Bronchial epithelial cell (primary cell): ENCODE measurements at places on chromosomes 3 and 15.
A peak's percentile ranks its signal among the peaks of the same experiment; 100 is the strongest.

- DNase-seq: no peak
Measured at GRCh38 chr3:34008836-34009809, 210.7 kb downstream of the PDCD6IP start.

DNA sequence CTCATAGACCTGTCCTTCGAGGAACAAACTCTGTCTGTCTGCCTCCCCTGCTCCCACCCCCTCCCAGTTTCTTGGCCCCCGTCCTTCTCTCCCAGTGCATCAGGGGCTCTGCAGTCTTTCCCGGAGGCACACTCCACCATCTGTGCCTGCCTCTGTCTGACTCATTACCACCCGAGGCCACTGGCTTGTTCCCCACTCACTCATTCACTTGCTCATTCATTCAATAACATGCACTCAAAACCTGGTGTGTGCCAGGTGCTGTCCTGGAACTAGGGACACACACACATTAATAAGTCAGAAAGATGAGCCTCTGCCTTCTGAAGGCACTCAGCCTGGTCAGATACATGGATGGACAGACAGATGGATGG lies 12.4 kb downstream of the AMIGO3 start:
- DNase-seq: peak; percentile 26

- DNase-seq: no peak
Measured at GRCh38 chr3:111937871-111938270, 41.0 kb upstream of the ABHD10 start.

DNA sequence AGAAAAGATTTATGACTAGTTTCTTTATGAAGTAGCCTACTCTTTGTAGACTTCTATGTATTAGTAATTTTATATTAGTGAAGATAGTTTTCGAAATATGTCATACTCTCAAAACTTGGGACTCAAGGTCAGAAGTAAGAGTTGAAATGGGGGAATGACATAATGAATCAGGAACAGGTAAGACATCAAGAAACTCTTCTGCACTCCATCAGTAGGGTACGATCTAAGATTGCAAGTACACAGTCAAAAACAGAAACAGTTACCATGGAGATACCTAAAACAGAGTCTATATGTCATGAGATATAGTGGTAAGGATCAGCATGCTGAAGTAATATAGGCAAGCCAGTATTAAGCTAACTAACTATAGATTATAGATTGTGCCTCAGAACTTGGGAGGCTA lies 187.0 kb upstream of the MLF1 start:
- no peak for DNase-seq

- no peak for DNase-seq
Measured at GRCh38 chr15:73364070-73364469, 4.7 kb downstream of the HCN4 start.

DNA sequence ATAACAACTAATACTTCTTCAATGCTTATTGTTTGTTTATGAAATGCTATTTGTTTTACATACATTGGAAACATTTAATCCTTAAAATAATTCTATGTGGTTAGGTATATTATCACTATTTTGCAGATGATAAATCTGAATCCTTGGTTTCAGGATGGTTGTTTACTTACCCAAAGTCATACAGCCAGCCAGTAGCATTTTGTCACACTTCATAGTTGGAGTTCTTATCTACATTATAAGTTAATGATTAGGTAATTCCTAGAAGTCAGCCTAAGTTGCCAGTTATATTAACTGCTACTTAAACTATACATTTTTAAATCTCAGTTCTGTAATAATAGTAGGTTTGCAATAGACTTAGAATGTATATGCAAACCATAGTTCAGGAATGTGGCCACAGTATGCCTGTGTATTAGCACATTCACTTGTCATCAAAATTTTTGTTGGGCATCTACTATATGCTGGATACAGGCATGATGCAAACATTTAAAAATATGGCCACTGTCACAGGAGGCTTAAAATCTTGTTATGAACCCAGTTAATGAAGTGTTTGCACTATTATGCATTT lies 187.9 kb downstream of the UBE2E2 start:
- no peak for DNase-seq

DNA sequence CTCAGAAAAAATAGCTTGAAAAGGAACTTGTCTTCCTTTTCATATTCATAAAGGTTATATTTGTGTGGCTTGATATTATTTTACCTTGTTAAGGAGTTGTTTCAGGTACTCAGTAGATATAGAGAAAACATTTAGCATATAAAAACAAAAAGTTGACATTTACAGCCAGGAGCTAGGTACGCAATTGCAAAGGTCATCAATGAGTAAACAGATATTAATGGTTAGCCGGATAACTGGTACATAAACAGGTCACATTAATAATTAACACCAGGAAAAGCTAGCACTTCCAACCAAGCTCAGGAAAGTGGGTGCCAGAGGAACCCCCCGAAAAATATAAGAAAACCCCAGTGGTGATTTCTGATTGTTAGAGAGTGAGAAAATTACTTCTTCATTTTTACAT lies 146.6 kb upstream of the NR2F2 start:
- no peak for DNase-seq

DNA sequence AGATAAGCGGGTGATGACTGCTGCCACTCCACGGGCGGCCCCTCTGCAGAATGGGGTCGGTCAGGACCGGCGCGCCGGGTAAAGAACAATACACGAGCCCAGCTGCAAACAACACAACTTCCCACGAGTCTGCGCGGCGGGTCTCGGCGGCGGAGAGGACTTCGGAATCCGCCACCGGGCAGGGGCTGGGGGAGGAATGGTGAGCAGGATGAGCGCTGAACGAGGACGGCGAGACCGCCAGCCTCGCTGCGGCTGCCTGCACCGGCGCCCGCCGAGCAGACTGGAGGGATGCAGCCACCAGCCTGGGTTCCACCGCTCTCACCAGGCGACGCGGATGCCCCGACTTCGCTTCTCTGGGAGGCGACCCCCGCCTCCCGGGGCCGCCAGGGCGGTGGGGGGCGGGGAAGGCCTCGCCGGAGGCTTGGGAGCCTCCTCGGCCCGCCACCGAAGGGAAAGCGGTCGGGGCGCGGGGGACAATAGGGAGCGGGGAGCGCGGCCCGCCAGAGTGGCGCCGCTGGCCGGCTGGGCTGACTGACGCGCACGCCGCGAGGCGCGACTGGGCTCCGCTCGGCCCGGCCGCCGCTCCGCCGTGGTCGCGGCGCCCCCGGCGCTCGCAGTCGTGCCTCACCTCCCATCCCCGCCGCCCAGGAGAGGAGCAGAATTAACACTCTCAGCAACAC lies 515 bp downstream of the ADAM10 start:
- no peak for DNase-seq

DNA sequence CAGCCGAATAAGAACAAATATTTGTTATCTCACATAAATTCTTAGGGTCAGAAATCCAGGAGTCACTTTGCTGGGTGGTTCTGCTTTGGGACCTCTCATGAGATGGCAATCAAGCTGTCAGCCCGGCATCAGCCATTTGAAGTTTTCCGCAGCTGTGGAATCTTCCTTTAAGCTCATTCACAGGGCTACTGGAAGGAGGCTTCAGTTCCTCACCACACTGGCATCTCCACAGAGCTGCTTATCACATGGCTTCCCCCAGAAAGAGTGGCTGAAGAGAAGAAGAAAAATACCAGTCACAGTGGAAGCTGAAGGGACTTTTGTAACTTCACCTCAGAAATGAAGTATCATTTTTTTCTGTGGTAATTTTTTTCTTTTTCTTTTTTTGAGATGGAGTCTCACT lies 267.7 kb downstream of the CHL1 start:
- no peak for DNase-seq

- DNase-seq: peak; percentile 52
Measured at GRCh38 chr15:64693134-64693533, 82.3 kb downstream of the RBPMS2 start.

- DNase-seq: peak; percentile 90
Measured at GRCh38 chr15:40493089-40493840, 22.5 kb downstream of the CHST14 start.

- no peak for DNase-seq
Measured at GRCh38 chr15:47431501-47431900, 285.8 kb upstream of the SEMA6D start.

DNA sequence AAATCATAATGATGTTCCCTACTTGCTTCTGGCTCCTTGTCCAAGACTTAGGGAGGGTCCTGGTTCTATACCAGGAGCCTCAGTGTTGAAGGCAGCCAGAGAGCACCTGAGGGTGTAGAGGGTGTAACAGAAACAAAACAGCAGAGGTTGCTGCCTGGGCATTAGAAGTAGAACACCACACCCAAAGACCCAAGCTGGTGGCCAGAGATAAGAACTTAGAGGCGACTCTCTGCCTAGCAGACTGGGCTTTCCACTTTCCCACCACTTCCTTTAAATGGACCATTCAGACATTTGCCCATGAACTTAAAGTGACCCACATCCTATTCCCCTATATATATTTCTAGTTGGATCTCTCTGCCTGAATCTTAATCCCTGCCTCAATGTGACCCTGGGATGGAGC lies 189.8 kb downstream of the KLF13 start:
- DNase-seq: no peak

DNA sequence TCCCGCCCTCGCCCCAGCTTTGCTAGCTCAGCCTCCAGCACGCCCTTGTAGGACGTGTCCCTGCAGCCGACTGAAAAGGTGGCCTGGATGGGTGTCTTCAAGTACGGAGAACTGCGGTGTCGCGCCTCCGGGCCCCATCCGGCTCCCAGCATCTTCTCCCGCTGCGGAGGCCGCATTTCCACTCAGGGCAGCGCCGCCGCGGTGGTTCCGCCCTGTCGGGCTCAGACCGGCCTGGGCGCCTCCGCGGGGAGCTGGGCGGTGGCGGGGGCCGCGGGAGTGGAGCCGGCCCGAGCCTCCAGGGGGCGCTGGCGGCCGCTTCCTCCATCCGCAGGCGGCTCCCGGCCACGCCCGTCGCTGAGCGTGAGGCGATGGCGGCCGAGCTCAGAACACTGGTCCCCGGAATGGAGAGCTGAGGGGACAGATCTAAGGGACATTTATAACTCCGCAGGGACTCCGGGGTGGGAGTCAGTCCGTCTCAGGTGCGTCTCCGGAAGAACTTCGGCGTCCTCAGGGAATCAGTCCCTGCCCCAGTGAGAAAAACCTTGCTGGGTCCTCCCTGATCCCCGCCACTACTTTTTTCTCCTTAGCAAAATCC lies 13.6 kb upstream of the SMCO1 start:
- DNase-seq: peak; percentile 21

DNA sequence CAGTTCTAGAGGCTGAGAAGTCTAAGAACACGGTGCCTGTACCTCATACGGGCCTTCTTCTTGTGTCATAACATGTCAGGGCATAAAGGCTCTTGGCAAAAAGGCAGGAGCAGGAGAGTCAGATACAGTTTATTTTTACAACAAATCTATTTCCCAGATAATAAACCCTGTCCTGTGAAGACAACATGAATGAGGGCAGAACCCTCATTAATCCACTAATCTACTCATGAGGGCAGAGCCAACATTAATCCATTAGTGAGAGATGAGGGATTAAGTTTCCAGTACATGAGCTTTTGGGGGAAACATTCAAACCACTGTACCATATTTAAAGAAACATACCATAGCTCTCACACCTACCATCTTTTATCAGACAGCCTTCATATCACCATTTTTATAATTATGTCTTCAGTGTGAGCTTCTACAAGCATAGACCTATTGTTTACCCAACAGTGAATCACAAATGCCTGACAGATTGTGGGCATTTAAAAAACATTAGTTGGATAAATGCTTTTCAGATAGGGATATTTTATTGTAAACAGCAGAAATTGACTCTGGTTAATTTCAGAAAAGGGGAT lies 645.8 kb downstream of the GRM7 start:
- peak; percentile 72 for DNase-seq

GRCh38 chr3:150756491-150757059 lies 6.4 kb downstream of the SIAH2 start:
- no peak for DNase-seq

GRCh38 chr3:65174713-65175112 lies 486.9 kb upstream of the ADAMTS9 start:
- no peak for DNase-seq

DNA sequence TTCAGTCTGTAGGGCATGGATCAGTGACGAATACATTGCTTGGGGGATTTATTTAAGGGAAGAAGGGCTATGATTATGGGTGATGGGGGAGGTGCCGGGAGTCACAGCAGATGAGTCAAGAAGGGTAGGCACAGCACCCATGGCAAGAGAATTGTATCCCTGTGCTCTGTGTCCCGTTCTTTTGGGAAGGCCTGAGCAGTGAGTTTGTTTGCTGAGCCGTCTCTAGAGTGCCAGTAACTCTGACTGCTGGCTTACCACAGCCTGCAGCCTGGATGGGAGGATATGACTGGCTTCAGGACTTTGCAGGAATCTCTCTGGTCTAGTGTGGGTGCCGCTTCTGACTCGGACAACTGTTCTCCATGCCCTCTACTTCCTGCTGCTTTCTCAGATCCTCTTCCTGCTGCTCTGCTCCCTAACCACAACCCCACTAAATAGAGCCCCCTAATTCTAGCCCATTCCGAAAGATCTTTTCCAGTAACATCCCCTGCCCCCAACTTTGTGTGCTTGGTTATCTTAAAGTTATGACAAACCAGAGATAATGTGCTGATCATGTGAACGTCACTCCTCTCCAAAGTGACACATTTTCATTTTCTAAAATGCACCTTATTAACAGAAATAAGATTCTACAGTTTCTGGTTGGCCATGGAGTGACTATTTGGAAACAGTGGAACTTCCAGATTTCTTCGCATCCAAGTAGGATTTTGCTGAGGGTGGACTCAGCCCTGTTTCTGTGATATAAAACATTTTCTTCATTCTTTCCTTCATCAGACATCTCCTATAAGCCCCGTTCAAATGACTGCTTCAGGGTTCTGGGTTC lies 239.0 kb downstream of the SLCO3A1 start:
- no peak for DNase-seq

GRCh38 chr15:47411733-47412132 lies 305.6 kb upstream of the SEMA6D start:
- DNase-seq: no peak

DNA sequence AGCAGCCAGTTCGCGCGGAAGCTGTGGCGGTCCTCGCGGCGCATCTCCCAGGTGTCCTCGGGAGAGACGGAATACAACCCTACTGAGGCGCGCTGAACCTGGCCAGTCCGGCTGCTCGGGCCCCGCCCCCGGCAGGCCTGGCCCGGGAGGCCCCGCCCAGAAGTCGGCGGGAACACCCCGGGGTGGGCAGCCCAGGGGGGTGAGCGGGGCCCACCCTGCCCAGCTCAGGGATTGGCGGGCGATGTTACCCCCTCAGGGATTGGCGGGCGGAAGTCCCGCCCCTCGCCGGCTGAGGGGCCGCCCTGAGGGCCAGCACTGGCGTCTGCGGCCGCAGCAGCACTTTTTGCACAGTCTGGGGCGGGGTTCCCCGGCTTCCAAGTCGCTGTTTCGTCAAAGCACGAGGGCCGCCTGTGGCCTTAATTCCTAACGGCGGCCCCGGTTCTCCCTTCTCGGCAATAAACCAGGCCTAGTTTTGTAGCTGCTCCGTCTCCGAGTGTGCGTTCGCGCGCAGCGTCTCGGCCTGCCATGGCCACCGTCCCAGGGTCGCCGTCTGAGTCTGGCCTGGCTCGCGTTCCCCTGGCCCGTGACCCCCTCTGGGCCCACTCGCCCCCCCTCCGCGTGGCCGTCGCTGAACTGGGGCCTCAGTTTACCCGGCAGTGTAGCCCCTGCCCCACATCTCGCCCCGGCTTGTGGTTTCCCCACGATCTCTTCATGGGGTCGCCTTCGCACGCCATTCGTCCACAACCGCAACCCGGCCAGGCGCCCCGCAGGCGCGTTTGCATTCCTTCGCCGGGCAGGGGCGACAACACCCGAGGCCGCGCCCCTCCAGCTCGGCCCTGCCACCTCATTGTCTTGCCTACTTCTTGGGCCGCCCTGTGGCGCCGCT lies 30.0 kb downstream of the NBEAL2 start:
- DNase-seq: peak; percentile 73
